Activated naive CD8-positive, alpha-beta T cell treated with anti-CD3 and anti-CD28 coated beads for 36 hours (primary cell): ENCODE measurements at places on chromosomes 5 and 9. TPM values are rescaled to one million over a fixed set of nuclear protein-coding genes. Genes with fewer than 3 reads are reported as not detected.

SKP1 gene
- 253 TPM for total RNA-seq

SMIM33 gene
- 0.16 TPM for total RNA-seq

SLC45A2 gene
- total RNA-seq, result not detected

NR2F1 gene
- not detected for total RNA-seq

LHX3 gene
- not detected for total RNA-seq

GRCh38 chr9:113600871-113601614 is 137.5 kb downstream of the RGS3 start:
- H3K27ac ChIP-seq, result peak overlapping the region; percentile 8
- no peak for DNase-seq
- H3K27me3 ChIP-seq, result no peaks in the 10 kb centered on the region
- peaks cover 2% of the 10 kb centered on the region for H3K36me3 ChIP-seq

DNA sequence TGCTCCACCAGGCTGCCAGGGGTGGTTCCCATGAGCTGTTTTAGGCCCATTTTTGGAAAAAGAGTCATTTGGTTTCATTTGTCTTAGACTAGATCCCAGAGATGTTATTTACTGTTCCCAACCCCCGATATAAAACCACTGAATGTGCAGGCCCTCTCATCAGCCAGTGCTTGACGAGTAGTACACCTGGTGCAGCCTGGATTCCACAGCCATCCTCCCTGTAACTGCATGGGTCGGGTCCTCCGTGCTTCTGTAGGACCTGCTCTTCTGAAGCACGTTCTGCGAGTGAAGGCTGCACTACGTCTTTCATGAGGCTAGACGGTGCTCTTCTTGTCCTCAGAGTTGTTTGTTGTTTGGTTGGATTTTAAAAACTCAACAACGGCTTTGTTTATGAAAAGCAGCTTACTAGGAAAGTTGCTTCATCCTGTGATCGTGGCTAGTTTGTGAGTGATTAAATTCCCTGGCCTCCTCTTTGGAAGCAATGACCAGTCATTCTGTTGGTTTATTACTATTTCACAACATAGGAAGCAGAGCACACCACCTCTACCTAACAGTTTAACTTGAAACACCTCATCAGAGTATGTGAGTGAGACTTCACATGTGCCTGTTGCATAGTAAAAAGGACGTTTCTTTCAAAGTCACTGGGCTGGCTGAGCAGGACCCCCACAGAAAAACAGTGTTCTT is 135.2 kb downstream of the AOPEP start:
- H3K4me1 ChIP-seq, result peaks cover 33% of the 10 kb centered on the region
- peaks cover 14% of the 10 kb centered on the region for H3K36me3 ChIP-seq
- peak overlapping the region; percentile 32 for H3K4me3 ChIP-seq
- DNase-seq, result no peak
- no peaks in the 10 kb centered on the region for H3K27me3 ChIP-seq
- H3K27ac ChIP-seq, result peak overlapping the region; percentile 73

GRCh38 chr9:107627781-107628180 is 138.2 kb upstream of the KLF4 start:
- H3K4me3 ChIP-seq, result no peak overlapping the region
- H3K27ac ChIP-seq, result no peak overlapping the region
- DNase-seq, result no peak
- H3K27me3 ChIP-seq, result no peaks in the 10 kb centered on the region
- no peaks in the 10 kb centered on the region for H3K4me1 ChIP-seq
- H3K36me3 ChIP-seq, result no peaks in the 10 kb centered on the region

GRCh38 chr9:88303721-88304451 is 84.4 kb upstream of the SPIN1 start:
- peaks cover 1% of the 10 kb centered on the region for H3K27me3 ChIP-seq
- H3K36me3 ChIP-seq, result peaks cover 1% of the 10 kb centered on the region
- H3K4me3 ChIP-seq, result peak overlapping the region; percentile 54
- peak overlapping the region; percentile 96 for H3K27ac ChIP-seq
- DNase-seq, result peak; percentile 71
- H3K4me1 ChIP-seq, result peaks cover 42% of the 10 kb centered on the region

- no peaks in the 10 kb centered on the region for H3K36me3 ChIP-seq
- no peaks in the 10 kb centered on the region for H3K4me1 ChIP-seq
- peaks cover 23% of the 10 kb centered on the region for H3K27me3 ChIP-seq
These were observed 280.2 kb downstream of the SPOCK1 start for GRCh38 chr5:137218896-137219295.

- no peaks in the 10 kb centered on the region for H3K27me3 ChIP-seq
- H3K4me1 ChIP-seq, result no peaks in the 10 kb centered on the region
- peaks cover 22% of the 10 kb centered on the region for H3K36me3 ChIP-seq
- H3K27ac ChIP-seq, result no peak overlapping the region
- H3K4me3 ChIP-seq, result no peak overlapping the region
These were observed 17.5 kb upstream of the DHFR start for GRCh38 chr5:80672140-80672736.

DNA sequence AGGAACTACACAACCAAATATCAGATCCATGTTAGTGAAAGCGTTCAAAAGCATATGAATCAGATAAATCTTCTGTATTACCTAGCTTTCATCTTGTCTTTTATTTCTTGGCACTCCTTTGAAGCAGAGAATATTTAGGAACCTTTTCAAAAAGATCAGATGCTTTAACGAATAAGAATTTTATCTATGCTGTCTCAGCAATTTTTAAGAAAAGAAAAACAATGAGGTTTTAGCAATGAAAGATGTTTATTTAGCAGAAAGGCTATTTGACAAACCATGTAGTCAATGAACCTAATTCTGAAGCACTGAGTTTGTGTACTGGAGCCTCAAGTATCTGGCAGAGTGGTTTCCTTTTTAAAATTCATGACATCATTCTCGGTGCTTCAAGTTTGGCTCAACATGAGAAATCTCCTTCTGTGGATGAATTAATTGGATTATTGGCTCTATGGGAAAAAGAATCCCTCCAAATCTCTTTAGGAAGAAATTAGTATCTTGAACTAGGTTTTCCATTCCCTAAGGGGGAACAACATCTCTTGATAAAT is 534.7 kb downstream of the CAAP1 start:
- DNase-seq, result no peak
- H3K36me3 ChIP-seq, result no peaks in the 10 kb centered on the region
- no peaks in the 10 kb centered on the region for H3K4me1 ChIP-seq
- H3K27ac ChIP-seq, result no peak overlapping the region
- no peaks in the 10 kb centered on the region for H3K27me3 ChIP-seq

DNA sequence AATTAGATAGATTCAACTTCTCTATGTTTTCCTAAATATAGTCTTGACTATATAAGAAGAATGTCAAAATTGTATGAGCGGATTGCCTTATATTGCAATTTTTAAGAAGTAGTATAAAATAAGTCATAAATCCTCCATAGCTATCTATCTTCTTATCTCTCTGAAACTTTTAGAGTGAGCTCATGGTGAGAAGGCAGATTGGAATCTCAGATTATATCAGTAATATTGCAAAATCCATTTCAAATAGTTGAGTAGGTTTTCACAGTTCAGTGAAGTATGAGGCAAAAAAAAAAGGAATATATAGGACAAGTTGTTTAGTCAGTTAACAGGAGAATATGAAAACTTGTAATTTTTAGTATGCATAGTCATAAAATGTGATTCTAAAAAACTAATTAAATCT is 156.4 kb downstream of the FAM174A start:
- peaks cover 5% of the 10 kb centered on the region for H3K4me1 ChIP-seq
- DNase-seq, result no peak
- H3K4me3 ChIP-seq, result no peak overlapping the region
- no peak overlapping the region for H3K27ac ChIP-seq

DNA sequence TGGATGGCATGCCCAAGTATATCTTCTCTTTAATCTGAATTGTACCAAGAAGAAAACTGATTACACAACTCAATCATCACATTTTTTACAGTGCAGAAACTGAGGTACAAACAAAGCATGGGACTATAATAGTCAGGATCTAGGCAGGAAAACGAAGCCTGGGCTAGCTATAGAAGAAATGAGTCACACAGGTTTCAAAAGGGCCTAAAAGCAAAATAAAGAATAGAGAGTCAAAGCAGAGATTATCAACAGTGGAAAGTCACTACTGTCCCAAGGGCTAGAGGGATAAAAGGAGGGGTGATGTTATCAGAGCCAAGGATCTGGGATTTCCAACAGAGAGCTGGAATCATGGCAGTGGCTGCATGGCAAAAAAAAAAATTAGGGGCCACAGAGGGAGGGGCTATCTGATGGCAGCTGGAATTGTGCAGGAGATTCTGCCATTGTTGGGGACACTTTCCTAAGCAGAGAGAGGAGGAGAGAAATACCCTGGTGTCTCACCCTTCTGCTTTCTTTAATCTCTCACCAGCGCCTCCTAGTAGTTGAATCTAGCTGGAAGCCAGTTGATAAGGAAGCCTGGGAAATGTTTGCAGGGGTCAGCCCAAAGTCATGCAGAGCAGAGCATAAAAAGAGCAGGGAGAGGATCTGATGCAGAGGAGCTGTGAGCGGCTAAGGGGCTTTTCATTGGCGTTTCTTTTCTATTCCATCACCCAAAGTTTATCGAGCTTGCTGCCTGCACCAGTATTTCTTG is 343.2 kb downstream of the ACTL7B start:
- no peak for DNase-seq
- H3K4me3 ChIP-seq, result no peak overlapping the region
- no peaks in the 10 kb centered on the region for H3K36me3 ChIP-seq
- no peak overlapping the region for H3K27ac ChIP-seq

GRCh38 chr9:64061013-64061627 is 1223.9 kb downstream of the FOXD4L5 start:
- H3K36me3 ChIP-seq, result peaks cover 2% of the 10 kb centered on the region
- H3K4me1 ChIP-seq, result no peaks in the 10 kb centered on the region
- H3K27me3 ChIP-seq, result no peaks in the 10 kb centered on the region
- no peak overlapping the region for H3K4me3 ChIP-seq
- H3K27ac ChIP-seq, result no peak overlapping the region

- H3K4me3 ChIP-seq, result no peak overlapping the region
- no peak overlapping the region for H3K27ac ChIP-seq
- H3K4me1 ChIP-seq, result no peaks in the 10 kb centered on the region
These were observed 197.1 kb upstream of the HMHB1 start for GRCh38 chr5:143614831-143615230.

DNA sequence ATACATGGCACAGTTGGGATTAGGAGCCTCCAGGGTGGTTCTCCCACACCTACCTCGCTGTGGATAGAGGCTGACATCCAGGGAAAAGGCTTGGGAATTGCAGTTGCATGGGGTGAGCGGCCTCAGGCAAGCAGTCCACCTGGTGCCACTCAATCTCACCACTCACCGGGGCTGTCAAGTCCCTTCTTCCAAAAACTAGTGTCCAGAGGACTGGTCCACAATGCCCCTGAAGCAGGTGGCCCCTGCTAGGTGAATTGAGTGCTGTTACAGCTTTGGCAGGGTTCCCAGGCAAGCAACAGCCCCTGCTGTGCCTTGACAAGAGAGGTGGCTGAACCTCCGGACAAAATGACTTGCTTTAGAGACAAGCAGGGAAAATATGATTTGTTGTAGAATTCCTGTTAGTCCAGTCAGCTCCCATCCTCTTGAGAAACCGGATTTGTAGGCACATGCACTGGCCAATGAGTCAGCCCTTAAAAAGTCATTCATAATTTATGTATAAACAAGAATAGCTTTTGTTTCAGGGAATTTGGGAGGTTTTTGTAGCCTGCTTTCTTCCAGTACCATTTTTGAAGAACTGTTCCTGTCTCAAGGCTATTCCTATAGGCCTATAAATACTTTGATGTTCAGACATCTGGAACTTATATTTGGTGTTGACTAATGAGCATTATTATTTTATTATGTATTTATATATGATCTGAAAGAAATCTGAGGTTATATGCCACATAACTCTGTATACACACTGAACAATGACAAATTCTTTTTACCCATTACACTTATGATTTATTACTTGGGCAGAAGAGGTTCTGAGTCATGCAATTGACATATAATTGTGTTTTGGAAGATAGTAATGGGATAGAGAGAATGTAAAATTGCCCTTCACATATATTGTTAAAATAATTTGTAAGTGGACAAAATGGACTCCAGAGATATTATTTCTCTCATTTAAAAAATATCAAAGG is 411.1 kb downstream of the ACTL7B start:
- H3K36me3 ChIP-seq, result no peaks in the 10 kb centered on the region
- no peaks in the 10 kb centered on the region for H3K4me1 ChIP-seq
- DNase-seq, result no peak
- H3K4me3 ChIP-seq, result no peak overlapping the region
- H3K27me3 ChIP-seq, result no peaks in the 10 kb centered on the region

- peaks cover 57% of the 10 kb centered on the region for H3K4me1 ChIP-seq
- peaks cover 77% of the 10 kb centered on the region for H3K36me3 ChIP-seq
- H3K4me3 ChIP-seq, result no peak overlapping the region
- H3K27ac ChIP-seq, result no peak overlapping the region
- no peak for DNase-seq
These were observed 30.8 kb downstream of the MTAP start for GRCh38 chr9:21833090-21833801.

DNA sequence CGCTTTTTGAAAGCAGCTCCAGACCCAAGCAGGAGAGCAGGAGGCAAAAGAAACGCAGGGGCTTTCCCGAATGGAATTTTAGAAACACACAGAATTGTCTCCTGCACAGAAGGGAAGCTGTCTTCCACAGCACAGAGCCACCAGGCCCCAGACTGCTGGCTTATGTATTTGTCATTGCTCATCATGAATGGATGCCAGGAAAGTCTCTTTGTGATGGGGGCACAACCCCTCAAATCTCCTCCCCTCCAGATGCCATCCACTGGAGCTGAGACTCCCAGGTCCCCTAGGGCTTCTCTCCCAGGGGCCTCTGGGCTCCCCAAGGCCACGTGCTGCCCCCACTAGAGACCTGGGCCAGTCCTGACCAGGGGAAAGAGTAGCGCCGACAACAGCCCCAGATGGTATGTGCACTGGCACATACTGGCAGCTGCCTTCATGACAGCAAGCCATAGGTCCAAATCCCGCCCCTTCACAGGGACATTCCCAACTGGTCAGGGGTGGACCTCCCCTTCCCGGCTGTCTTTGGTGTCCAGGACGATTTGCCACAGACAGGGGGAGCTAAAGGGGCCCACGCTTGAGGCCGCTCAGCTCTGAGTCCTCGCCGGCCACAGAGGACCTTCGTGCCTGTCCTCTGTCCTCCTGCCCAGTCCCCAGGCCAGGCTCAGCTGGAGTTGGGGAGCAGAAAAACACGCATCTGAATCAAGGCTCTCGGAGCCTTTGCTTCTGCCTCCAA is 127.8 kb downstream of the KCNIP1 start:
- H3K27ac ChIP-seq, result no peak overlapping the region
- DNase-seq, result no peak
- peaks cover 11% of the 10 kb centered on the region for H3K4me1 ChIP-seq
- H3K27me3 ChIP-seq, result peaks cover 7% of the 10 kb centered on the region
- no peak overlapping the region for H3K4me3 ChIP-seq

- no peaks in the 10 kb centered on the region for H3K27me3 ChIP-seq
- no peak overlapping the region for H3K27ac ChIP-seq
- H3K36me3 ChIP-seq, result no peaks in the 10 kb centered on the region
- no peak for DNase-seq
These were observed 37.0 kb upstream of the SAP30L start for GRCh38 chr5:154408811-154409210.

GRCh38 chr5:168802337-168802736 is 223.2 kb upstream of the PANK3 start:
- H3K27me3 ChIP-seq, result peaks cover 19% of the 10 kb centered on the region
- no peaks in the 10 kb centered on the region for H3K36me3 ChIP-seq
- peak overlapping the region; percentile 87 for H3K27ac ChIP-seq
- peak; percentile 36 for DNase-seq
- peaks cover 32% of the 10 kb centered on the region for H3K4me1 ChIP-seq
